ENCODE measurements at places on chromosomes 5 and 9.

DNA sequence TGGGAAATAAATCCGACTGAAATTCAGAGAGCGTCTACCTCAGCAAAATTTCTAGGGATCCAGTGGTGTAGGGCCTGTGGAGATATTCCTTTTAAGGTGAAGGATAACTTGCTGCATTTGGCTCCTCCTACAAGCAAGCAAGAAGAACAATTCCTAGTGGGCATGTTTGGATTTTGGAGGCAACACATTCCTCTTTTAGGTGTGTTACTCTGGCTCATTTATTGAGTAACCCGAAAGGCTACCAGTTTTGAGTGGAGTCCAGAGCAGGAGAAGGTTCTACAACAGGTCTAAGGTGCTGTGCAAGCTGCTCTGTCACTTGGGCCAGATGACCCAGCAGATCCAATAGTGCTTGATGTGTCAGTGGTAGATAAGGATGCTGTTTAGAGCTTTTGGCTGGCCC, 862.4 kb upstream of the CDH9 start:
- no peak for DNase-seq

DNA sequence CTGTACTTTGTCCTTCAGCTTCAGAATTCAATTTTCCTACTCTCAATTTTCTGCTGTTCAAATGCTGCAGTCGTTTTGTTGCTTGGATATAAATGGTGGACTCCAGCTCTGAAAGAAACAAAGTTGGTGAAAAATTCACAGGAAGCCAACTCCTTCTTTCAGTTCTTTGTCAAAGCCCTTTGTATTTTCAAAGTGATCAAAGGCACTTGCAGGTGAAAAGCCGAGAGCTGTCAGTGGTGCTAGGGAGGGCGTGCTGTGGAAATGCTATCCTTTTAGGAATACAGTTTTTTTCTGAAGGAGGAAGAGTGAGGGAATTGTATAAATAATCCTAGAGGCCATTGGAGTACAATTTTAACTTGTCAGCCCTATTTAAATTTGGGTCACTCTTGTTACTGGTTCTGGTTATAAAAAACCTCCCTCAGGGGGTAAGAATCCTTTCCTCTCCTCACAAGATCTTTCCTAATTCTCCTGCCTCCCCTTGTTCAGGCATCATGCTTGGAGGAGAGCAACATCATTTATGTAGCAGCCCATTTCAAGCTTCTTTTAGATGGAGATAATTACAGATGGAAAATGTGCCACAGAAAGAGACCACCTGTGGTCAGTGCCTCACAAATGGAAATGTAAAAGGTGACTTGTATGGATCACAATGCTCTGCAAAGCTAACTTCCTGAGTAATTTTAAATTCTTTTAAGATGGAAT, 62.5 kb upstream of the GHR start:
- DNase-seq: no peak

GRCh38 chr9:133568186-133568585, 33.7 kb downstream of the ADAMTSL2 start:
- DNase-seq: no peak

DNA sequence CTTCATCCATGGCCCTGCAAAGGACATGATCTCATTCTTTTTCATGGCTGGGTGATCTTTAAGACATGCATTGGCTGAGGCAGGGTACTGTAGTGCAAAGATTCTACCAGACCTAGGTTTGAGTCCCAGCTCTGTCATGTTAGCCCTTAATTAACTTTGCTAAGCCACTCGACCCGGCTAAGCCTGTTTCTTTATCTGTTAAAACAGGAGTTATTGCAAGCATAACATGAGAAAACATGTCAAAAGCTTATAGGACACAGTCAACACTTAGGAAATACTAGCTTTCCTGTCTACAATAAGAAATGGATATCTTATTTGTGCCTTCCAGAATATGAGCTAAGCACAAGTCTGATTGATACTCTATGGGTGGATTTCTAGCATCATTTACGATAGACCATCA, 92.6 kb downstream of the RASEF start:
- DNase-seq: no peak

- no peak for DNase-seq
These were observed 19.8 kb downstream of the GPRIN1 start for GRCh38 chr5:176590035-176590717.

DNA sequence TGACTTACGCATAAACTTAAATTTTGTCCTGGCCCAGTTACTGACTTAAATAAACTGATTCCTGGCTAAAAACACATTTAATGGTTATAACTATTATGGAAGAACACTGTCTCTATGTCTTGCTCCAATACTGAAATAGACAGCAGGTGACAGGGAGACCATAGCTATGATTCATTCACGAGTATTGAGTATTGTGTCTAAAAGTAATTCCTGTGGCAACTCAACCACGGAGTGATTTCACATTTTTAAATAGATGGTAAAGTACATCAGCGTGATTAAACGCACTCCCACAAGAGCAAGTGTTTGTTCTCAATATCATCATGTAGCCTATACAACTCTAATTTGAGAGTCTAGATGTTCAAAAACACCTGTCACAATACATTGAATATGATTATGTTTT, 35.9 kb upstream of the PCSK1 start:
- DNase-seq: no peak

- DNase-seq: no peak
These were observed 12.3 kb upstream of the SPATA31D4 start for GRCh38 chr9:81915801-81916505.

- DNase-seq: no peak
These were observed 139.1 kb downstream of the PLPPR1 start for GRCh38 chr9:101167490-101168134.

DNA sequence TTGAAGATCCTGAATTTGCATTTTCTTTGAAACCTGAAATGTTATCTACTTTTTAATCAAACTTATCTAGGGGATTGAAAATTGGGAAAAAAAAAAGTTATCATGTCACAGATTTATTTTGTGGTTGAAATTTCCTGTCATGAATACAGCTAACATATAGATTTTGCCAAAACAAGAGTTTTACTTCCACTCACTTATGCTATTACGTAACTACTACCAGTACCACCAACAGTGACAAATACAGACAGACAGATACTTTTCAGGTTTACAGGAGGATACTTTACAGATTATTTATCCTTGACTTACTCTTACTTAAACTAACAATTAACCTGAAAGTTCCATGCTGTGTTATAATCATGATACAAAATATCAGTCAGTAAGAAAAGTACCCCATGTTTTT, 6.8 kb upstream of the MRPS30 start:
- DNase-seq: no peak

- no peak for DNase-seq
These were observed 415.9 kb upstream of the KLF4 start for GRCh38 chr9:107905308-107906020.

DNA sequence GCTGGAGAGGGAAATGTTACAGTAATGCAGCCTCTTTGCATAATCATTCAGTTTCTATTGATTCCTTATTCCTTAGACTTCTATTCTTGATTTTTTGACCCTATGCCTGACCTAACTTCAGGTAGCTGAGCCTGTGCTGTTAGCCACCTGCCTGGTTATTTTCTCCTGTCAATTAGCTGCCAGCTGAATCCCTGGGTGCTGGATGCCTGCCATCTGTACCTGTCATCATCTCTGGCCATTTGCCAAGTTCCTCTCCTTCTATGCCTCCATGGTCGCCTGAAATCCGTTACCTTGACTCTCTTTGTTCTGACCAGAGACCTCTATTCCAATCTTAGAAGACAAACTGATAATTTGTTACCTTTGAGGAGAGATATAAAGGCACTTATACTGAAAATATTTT, 178.3 kb downstream of the CAVIN4 start:
- no peak for DNase-seq

DNA sequence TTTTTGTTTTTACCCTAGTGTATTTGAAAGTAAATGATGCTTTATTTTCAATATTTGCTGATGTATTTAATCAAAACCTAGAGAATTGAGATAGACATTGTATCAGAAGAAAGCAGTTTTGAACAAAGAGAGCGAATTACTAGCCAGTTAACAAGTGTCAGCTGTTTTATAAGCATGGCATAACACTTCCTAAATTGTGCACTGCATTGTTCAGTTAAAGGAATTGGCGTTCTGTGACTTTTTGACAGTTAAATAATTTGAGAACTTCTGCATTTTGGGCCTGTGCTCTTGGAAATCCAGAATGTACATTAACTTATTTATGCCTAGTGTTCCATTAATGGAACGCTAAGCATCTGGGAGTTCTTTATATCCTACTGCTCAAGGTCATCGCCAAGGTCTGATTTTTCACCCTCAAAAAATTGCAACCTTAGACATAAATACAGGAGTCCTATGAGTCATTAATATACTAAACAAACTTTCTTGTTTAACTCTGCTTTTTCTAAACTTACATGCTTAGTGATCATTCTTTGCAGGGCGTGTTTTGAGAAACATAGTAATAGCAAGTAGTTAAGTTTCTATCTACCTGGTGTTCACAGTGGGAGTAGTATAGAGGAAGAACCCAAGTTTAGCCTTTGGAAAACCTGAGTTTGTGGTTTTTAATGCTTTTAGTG, 31.1 kb downstream of the RASA1 start:
- no peak for DNase-seq

GRCh38 chr9:38278931-38279679, 113.4 kb upstream of the ALDH1B1 start:
- DNase-seq: no peak

DNA sequence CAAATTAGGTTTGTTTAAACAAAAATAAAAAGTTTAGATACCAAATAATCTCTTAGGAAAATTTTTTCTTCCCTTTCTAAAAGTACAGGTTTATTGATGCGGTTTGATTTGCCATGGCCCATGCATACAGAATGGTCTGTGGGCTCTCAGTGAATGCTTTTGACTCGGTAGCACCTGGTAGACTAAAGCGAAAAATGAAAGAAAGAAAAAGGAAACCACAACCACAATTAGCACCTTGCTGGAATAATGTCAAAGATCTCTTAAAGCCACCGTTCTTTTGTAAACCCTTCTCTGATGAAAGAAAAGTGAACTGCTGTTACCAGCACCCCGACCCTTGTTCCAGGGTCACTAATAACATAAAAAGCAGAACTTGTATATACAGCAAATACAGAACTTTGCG, 157.9 kb downstream of the NFIB start:
- DNase-seq: no peak

- no peak for DNase-seq
These were observed 329.9 kb downstream of the KIF4B start for GRCh38 chr5:155343468-155343867.

GRCh38 chr9:112884721-112885120, 6.0 kb downstream of the SLC46A2 start:
- no peak for DNase-seq

DNA sequence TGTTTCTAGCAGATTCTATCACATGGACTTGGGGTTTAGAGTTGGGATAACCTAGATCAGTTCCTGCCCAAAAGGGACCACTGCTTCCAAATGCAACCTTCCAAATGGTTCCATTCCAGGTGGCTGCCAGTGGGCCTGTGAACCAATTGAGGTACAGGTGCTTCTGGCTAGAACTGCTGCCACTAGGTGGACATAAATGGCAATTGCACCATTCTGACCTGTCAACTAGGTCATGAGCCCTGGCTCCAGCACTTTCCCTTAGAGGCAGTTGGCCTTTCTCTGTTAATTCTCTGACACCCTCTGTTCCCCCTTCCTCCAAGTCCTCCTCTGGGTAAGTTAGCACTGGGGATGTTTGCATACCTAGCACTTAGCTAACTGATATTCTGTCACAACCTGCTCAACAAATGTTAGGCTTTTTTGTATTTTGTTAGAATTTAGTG, 16.6 kb upstream of the HEMGN start:
- peak; percentile 36 for DNase-seq

GRCh38 chr5:156466871-156467270, 139.9 kb downstream of the SGCD start:
- DNase-seq: no peak

GRCh38 chr9:120713257-120714087, 798 bp downstream of the MEGF9 start:
- DNase-seq: no peak

DNA sequence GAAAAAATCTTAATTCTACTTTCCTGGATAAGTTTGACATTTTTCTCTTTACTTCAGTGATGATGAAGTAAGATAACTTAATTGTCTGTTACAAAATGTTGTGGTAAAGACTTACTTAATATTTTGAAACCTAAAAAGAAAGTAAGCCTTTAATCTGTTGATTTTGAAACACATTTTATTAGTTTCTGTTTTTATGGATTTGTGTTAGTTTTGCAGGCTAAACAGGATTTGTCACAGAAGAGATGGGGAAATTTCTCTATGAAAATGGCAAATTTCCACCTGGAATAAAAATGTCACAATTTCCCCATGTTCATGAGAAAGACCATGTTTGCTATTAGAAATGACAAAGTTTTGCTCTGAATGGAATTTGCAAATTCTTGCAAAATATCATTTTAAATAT, 237.1 kb downstream of the RFX3 start:
- DNase-seq: no peak

GRCh38 chr5:178244576-178244975, 12.0 kb upstream of the PHYKPL start:
- DNase-seq: no peak

- DNase-seq: no peak
These were observed 348.7 kb downstream of the MAN2A1 start for GRCh38 chr5:110038297-110038997.

GRCh38 chr5:174300941-174301761, 255.6 kb downstream of the NSG2 start:
- no peak for DNase-seq

- DNase-seq: no peak
These were observed 94.0 kb downstream of the ACTL7B start for GRCh38 chr9:108761655-108762347.

GRCh38 chr9:84027201-84027600, 46.6 kb downstream of the RMI1 start:
- no peak for DNase-seq

- DNase-seq: no peak
These were observed 4.5 kb downstream of the STOM start for GRCh38 chr9:121365564-121365963.

DNA sequence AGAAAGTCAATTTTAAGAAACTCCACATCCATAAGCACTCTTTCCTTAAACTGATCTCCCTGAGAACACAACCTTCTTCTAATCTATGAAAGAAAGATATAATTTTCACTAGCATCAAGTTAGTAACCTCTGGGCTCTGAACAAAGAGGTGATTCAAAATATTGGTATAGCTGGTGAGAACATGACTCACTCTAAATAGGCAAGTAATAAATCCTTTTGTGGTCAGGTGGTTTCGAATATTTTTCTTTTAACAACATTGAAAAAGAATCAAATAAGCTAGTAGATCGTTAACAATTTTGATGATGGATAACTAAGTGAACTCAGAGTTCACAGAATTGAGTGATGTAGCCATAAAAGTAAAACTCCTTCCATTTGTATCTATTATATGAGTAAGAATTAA, 150.6 kb upstream of the IQGAP2 start:
- no peak for DNase-seq

GRCh38 chr5:115666023-115666422, 40.2 kb upstream of the TMED7 start:
- no peak for DNase-seq
